Lower leg skin (tissue), 4 donors: ENCODE measurements at places on chromosomes 6 and 20. TPM values are rescaled to one million over a fixed set of nuclear protein-coding genes. Genes with fewer than 3 reads are reported as not detected.

DNA sequence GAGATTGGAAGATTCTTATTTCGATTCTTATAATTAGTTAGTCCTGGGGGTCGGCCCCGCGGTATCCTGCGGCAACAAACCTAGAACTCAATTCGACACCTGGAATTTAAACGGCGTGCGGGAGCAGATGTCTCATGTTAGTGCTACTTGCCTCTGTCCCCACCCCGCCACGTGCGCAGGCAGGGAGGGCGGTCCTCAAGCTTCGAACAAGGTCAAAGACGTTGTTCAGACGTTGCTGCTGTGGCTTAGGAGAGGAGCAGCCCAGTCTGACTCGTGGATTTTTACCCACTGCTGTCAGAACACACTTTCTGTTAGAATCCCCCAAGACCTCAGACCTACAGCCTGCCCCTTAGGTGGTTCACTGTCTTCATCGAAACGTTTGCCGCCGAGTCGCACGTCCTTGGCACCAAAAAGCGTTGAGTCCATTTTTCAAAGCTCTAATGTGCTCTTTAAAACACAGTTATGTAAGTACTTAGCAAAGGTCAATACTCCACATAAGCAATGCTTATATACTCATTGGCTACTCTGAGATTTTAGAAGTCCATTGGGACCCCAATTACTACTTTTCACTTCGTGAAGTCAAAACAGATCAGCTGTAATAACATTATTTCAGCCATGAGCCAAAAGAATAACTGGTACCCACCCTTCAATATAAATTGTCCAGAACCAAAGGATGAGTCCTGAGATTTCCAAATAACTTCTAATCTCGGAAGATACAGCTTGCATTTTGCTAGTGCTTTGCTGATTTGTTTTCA, 2.7 kb upstream of the C6orf62 start:
- DNase-seq = no peak

GRCh38 chr20:61251529-61252393, at the start of gene CDH4:
TSS of gene CDH4 (plus strand) at chr20:61252261.
- no peak for DNase-seq

The SAMD3 gene
- total RNA-seq = not detected

DNA sequence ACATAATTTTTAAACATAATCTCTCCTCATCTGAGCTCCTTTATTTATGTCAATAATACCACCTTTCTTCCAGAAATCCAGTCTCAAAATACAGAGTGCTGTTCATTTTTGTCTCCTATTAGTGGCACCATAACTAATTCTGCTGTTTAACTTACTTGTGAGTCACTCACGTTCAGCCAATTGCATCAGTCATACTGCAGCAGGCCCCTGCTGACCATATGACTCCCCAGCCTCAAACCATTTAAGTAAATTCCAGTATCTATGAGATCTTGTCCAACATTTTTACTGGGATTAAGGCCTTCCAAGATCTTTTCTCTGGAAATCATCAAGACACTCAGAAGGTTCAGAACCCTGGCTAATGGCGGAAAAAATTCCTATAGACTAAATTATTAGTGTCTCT, 982.2 kb upstream of the MAP3K7 start:
- DNase-seq = no peak

- no peak for DNase-seq
Measured at GRCh38 chr20:23165964-23166363, 79.8 kb upstream of the CD93 start.
